Posterior vena cava (tissue), 2 donors: ENCODE measurements at places on chromosomes 12 and 14. TPM values are rescaled to one million over a fixed set of nuclear protein-coding genes. Genes with fewer than 3 reads are reported as not detected.

The ZDHHC22 gene
- total RNA-seq, result not detected

GRCh38 chr12:125340791-125341190 is 275.6 kb downstream of the AACS start:
- no peak for DNase-seq

DNA sequence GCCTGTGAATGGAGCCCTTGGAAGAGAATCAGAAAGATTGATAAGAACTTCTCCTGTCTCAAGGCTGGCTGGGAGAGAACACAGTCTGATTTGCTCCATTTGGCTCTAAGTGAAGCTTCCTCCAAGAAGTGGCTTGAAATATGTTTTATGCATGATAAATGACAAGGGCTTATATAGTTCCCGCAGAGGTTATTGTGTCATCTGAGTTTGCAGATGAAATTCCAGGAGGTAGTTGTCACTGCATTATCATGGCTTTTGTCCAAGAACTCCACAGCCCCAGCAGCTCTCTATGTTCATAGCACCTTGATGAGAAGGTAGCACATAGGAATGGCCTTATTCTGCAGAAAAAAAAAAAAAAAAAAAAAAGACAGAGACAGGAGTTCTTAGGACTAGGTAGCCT is 108.5 kb downstream of the DACT1 start:
- no peak for DNase-seq

GRCh38 chr14:89855961-89856656 is 98.4 kb downstream of the EFCAB11 start:
- no peak for DNase-seq

GRCh38 chr14:39766397-39767000 is 334.3 kb upstream of the FBXO33 start:
- no peak for DNase-seq

GRCh38 chr12:118068445-118068844 is 7.5 kb upstream of the WSB2 start:
- DNase-seq, result no peak

DNA sequence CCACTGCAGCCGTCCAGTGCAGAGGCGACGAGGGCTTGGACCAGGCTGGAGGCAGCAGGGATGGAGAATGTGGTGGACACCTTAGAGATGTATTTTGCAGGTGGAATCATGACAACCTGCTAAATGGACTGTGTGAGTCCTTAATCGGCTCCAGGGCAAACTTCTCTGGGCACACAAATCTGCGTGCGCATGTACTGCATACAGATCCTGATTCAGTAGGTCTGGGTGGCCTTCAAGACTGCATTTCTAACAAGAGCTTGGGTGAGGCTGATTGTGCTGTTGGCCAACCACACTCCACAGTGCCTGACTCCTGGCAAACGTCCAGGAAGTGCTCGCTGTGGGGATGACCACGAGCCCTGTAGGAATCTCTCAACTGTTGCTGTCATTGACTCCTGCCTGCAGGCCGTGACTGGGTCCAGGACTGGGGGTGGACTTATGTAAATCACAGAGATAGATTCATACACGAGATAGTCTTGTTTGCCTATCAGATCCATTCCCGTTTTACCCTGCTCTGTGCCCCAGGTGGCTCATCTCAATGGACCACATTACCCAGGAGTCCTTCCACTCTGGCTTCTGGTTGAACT is 27.2 kb downstream of the JDP2 start:
- peak; percentile 91 for DNase-seq

The IL22 gene
- total RNA-seq, result not detected

The KRT75 gene
- total RNA-seq, result not detected

DNA sequence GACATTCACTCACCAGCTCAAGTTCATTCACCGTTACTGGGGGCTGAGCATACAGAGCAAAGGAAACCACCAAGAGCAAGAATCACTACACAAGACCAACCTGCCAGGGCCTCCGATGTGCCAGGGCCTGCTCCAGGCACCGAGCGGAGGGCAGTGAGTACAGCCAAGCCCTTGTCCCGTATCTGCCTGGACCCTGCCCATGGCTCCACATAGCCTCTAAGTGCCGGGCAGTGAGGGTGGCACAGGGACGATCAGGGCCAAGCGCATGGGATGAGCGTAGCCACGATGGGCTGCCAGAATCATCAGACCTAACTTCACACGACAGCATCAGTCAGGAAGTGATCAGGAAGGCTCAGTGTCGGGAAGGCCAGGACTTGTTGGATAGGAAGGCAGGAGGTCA is 199.6 kb downstream of the BCL11B start:
- no peak for DNase-seq

The AEBP2 gene
- total RNA-seq, result 44.0 TPM

DNA sequence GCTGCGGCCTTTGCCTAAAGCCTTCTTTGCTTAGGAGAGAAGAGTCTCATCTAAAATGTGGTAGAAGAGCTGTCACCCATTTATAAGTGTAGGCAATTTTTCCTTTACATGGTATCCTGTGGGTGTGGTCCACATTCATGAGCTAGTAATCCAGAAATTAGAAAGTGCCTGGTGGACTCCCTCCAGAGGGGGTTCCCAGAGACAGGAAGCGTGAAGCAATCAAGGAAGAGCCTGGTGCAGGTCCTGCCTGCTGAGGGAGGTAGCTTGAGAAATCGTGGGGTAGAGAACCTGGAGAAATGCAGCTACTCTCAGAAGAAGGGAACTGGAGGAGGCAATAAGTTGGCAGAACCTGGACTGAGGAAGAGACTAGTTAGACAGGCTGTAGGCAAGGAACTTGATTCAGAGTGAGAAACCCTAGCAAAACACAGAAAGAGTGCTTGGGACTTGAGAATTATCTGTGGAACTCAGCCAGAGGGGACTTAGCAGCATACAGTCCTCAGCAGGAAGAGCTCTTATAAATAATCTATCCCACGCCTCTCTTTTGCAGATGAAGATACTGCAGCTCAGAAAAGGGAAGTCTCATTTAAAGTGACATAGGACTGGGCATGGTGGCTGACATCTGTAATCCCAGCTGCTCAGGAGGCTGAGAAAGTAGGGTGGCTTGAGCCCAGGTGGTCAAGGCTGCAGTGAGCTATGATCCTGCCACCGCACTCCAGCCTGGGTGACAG is 182.4 kb upstream of the CCND2 start:
- no peak for DNase-seq

DNA sequence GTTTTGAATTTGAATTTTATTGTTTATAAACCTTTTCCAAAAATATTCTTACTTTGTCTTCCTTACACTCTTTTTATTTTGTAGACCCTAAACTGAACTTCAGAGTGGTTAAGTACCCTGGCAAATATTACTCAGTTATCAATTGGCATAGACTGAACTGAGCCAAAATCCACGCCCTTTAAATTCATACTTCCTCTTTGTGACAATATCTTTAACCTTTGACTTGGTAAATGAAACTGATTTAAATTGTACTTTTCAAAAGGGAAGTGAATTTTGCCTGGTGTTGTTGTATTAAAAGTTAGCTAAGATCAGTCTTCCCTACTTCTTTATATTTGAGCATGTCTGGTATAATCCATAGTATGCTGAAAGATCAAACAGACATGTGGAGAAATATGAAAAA is 184.3 kb upstream of the USP15 start:
- DNase-seq, result no peak

DNA sequence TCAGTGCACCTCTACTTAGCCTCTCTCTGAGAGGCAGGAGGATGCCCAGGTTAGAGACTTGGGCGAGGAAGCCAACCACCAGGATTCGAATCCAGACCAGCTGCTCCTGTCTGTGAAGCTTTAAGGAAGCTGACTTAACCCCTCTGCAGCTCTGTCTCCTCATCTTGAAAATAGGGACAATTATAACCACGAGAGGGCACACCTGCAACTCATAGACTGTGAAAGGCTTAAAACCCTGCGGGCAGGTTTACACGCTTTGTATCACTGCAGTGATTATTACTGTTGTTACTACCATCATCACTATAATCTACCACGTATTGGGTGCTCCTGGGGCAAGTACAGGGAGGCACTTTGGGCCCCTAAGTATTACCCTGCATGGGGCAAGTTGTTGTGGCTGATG is 379.8 kb downstream of the VRK1 start:
- DNase-seq, result no peak

GRCh38 chr12:5248999-5249526 is 182.8 kb upstream of the NTF3 start:
- no peak for DNase-seq

The KRR1 gene
- 47.6 TPM for total RNA-seq

DNA sequence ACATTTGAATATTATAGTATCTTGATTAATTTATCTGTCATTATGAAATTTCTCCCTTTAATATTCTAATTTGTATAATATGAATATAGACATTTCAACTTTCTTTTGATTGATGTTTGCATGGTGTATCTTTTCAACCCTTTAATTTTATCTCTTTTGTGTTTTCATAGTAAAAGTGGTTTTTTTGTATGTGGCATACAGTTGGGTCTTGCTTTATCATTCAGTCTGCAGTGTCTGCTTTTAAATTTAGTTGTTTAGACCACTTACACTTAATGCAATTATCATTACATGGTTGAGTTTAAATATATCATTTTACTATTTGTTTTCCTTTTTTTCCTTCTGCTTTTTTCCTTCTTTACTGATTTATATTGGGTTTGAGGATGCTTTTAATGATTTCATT is 29.6 kb downstream of the CCDC91 start:
- no peak for DNase-seq

DNA sequence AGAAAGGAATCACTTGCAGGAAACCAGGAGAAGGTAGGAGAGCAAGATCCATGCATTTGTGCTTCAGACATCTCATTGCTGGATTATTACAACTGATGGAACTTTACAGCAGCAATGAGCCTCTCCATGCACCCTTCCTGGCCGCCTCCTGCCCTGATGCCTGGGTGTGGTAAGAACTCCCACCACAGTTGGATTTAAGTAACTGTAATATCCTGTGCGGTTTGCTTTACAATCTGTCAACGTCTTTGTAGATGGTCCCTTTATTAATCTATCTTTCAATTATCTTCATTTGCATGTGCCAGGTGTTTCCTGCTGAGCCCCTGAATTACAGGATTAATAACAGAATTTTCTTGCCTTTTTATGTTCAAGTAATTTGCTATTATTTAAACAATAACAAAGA is 1300.5 kb upstream of the TMEM132C start:
- DNase-seq, result no peak

The SYNJ2BP gene
- total RNA-seq, result 33.7 TPM

The DEPDC4 gene
- not detected for total RNA-seq

- no peak for DNase-seq
These were observed 2.1 kb downstream of the LALBA start for GRCh38 chr12:48567731-48568130.

- no peak for DNase-seq
These were observed 1.2 kb downstream of the PPP1CC start for GRCh38 chr12:110741341-110742095.

The GLIPR1L2 gene
- total RNA-seq, result 0.65 TPM

The SERPINA12 gene
- total RNA-seq, result not detected

DNA sequence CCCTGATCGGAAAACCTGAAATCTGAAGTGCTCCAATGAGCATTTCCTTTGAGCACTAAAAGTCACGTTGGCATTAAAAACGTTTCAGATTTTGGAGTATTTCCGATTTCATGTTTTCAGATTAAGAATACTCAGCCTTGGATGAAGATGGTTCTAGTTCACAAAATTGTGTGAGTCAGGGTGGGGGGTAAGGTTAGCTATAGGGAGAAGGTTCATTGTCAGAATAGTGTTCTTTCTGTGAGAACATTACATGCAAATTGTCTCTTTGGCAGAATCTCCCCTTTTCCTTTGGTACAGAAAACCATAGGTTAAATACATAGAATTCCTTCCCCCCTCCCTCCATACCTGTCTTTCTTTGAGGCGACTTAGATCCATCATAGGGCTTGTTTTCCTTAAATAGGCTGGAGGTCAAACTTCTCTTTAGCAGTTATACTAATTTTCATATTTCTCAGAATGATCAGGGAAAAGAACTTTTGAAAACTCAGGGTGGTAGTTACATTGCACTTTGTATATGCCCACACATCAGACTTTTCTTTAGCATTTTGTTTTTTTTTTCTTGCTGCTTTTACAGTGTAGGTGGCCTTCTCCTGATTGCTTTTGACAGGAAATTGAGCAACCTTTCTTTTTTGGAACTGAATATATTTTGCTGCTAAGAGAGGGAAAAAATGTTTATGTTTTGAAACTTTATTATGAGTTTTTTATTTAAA is 503.5 kb downstream of the PCNX1 start:
- DNase-seq, result no peak

DNA sequence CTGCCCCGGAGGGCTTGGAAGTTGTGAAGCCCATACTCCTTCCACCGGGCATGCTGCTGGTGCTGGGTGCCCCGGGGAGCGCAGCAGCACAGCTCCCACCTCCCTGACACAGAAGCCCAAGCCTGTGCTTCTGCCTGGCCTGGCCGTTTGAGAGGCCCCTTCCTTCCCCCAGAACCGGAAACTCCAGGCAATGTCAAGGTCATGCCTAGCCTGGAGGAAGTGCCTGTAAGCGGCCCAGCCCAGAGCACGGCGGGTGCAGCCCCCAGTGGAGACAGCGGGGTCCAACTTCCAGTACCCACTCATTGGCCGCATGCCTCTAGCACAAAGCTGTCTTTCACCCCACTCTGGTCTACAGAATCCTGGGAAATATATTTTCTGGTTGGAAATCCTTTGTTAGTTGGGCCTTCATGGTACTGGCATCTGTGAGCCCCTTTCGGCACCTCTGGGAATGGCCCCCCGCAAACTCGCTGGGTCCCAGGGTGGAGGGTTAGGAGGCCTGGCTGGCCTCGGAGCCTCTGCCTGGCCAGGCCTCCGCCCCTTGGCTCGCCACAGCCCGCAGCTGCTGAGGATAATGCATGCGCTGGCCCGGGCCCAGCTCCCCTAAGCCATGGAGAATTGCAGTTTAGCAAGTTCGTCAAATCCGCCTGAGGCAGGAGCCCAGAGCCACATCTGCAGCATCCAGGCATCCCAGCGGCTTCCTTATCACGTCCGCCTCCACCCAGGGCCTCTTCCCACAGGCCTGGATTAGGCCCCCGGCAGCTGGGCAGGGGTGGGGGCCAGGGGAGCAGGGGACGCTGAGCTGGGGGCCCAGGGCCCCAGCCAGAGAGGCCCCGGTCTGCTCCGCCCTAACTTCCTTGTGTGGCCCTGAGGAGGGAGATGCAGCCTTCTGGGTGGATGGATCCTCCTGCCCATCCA is 48.9 kb upstream of the DLK1 start:
- no peak for DNase-seq

- DNase-seq, result no peak
These were observed 30.5 kb upstream of the CCND2 start for GRCh38 chr12:4243091-4243490.

- no peak for DNase-seq
These were observed 10.5 kb downstream of the ALKBH2 start for GRCh38 chr12:109082751-109083150.

DNA sequence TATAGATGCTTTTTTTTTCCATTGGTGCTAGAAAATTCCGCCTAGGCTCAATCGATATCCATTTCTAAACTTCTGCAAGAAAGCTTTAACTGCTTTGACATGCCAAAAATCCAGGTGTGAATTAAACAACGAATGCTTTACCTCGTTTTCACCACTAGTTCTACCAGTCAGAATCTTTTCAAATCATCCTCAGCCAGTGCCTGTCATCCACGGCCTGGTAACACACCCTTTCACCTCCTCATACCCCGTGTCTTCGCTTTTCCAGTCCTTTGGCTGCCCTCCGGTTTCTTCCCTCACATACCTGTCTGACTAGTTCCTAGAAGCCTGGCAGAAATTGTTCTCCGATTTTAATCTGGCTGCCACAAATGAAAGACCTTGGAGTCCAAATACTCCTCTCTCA is 1.4 kb upstream of the PHC1 start:
- no peak for DNase-seq

GRCh38 chr14:30214461-30215090 is 286.9 kb upstream of the PRKD1 start:
- DNase-seq, result no peak

The B3GNT4 gene
- not detected for total RNA-seq
